Stimulated activated CD4-positive, alpha-beta T cell treated with anti-CD3 and anti-CD28 coated beads, Interleukin-4, amount 100 ng/mL, for 1 hour (primary cell): ENCODE measurements at places on chromosomes 16 and 17.

DNA sequence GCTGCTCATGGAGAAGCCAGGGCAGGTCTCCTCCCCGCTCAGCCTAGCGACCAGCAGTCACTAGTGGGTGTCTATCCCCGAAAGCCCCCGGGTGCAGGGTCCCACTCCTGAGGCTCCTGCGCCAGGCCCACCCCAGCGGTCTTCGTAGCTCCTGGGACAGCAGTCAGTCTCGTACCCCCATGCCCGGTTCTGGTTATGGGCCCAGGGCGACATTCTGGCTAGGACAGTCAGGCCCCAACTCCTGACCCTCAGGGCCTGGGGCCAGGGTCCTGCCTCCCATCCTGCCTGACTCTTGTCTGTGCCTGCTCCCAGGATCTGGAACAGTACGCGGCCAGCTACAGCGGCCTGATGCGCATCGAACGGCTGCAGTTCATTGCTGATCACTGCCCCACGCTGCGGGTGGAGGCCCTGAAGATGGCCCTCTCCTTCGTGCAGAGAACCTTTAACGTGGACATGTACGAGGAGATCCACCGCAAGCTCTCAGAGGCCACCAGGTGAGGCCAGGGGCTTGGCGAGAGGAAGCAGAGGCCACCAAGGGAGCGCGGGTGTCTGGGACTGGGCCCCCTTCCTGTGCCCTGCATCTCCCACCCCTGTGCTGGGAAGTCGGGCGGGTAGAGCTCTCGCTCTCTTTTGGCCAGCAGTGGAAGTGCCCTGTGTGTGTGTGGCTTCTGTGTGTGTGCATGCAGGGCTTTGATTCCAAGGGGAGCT, 2.0 kb downstream of the GPS1 start:
- peak; percentile 2 for DNase-seq

GRCh38 chr16:4334724-4335495, 16.2 kb downstream of the PAM16 start:
- no peak for DNase-seq

DNA sequence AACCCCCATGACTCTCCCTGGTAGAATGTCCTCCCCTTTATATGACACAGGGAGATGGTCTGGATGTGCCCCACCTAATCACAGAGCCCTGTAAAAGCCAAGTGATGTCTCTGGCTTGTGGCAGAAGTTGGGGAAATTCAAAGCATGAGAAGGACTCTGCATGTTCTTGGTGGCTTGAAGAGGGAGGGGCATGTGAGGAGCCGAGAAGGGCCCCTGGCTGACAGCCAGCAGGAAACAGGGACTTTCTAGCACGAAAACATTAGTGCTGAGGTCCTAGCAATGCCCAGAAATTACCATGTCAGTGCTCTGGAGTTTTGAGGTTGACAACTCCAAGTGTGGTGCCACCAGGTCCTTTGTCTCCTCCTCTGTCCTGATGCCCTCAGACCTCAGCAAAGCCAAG, 75.9 kb downstream of the USP22 start:
- no peak for DNase-seq

GRCh38 chr16:24944206-24944605, 71.0 kb downstream of the ARHGAP17 start:
- no peak for DNase-seq

DNA sequence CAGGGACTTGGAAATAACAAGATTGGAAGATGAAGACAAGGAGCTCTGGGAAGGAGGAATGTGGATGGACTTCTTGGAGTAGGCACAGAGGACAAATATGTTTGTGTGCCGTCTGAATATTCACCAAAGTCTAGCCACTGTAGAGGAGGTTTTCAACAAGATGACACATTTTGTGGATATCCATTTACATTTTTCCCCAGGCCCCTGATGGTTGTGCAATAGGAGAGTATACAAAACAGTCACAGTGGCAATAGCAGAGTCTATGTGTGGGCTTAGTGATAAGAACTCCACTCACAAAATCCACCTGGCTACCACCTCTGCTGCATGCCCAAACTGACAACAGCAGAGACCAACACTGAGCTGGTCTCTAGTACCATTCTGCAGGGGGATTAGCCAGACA, 32.6 kb upstream of the RPL38 start:
- DNase-seq = no peak

- DNase-seq = no peak
Measured at GRCh38 chr17:49798182-49798581, 9.7 kb downstream of the KAT7 start.

DNA sequence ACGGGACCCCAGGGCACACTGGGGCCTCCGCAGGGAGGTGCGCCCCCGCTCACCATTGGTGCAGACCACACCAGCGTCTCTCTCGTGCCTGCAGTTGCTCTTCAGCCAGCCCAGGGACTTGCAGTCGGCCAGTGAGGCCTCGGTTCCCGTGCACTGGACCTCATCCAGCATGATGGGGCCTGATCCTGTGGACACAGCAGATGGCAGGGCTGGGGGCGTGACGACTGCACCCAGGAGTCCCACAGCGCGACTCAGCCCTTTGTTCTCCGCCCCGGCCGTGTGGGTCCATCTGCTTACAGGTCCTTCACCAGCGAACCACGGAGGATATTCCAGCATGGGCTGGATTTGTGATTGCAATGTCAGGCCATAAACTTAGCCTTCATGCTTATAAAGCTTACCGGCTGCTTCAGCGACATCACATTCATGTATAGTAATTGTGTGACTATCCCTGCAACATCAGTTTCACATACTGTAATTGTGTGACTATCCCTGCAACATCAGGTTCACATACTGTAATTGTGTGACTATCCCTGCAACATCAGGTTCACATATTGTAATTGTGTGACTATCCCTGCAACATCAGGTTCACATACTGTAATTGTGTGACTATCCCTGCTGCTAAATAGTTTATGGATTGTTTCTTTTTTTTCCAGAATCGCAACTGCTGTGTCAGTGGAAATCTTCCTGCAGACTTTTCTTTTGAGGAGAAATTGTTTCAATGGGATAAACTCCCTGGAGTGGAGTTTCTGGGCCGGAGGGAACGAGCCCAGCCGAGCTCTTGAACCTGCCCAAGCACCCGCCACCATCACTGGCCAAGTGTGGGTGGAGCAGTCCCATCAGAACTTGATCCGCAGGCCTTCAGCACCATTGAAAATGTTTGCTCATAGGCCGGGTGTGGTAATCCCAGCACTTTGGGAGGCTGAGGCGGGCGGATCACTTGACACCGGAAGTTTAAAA, 4.8 kb downstream of the LGALS3BP start:
- DNase-seq = no peak

DNA sequence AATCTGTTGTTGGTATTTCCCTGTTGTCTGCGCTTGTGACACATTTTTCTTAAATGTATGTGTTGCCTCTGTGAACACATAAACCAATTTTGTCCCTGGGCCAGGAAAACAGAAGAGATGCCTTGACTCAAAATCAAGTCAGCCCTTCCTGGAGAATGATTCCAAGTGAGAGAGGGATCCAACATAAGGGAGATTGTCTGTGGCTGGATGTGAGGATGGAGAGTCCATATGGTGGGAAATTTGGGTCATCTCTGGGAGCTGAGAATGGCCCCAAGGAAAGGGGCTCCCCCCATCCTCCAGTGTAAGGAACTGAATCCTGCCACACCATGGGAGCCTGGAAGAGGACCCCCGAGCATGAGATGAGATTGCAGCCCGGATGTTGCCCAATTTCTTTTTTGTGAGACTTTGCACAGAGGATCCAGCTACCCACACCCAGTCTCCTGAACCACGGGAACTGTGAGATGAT, 13.5 kb downstream of the CRYM start:
- no peak for DNase-seq

GRCh38 chr17:44193326-44194084, 6.2 kb downstream of the ATXN7L3 start:
- no peak for DNase-seq
